ENCODE measurements at places on chromosomes 7 and 10.

- no peak for DNase-seq
Observed at GRCh38 chr10:125294109-125294508, 133.7 kb upstream of the CTBP2 start.

DNA sequence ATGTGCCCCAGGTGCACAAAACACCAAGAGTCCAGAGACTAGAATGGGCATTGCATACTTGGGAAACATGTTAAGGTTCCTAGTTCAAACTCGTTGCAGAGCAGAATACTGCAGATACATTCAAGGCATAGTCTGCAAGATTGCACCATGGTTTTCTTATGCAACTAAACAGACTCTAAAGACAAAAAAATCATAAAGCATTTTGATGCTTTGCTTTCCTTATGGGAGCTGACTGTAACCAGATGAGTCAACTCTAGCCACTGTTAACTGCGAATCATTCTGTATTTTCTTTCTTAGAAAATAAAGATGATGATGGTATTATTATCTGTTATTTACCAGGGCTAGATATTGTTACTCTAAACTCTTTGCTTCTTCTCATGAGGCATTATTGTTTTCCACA is 19.7 kb downstream of the TRUB1 start:
- DNase-seq, result no peak

- DNase-seq, result no peak
Observed at GRCh38 chr7:7504910-7505704, 30.6 kb downstream of the COL28A1 start.

GRCh38 chr10:112983444-112984056 is 33.5 kb downstream of the TCF7L2 start:
- no peak for DNase-seq

DNA sequence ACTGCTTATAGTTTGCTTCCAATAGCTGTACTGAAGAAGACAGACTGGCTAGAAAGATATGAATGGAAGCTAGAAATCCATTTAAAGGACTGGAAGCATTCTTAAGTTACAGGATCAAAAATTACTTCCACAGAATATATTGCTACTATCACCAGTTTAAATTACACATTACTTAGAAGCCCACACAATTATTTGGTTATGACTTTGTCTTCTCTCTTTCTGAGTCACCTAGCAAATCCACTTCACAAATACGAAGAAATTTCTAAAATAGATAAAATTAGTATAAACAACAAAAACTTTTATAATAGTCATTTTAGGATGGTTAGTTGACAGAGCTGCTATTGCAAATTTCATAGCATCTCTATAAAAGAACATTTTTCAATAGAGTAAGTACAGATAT is 108.1 kb downstream of the SNX13 start:
- DNase-seq, result no peak

GRCh38 chr10:17698696-17699095 is 53.3 kb upstream of the TMEM236 start:
- no peak for DNase-seq

GRCh38 chr10:57260175-57260574 is 899.1 kb upstream of the ZWINT start:
- DNase-seq, result no peak

DNA sequence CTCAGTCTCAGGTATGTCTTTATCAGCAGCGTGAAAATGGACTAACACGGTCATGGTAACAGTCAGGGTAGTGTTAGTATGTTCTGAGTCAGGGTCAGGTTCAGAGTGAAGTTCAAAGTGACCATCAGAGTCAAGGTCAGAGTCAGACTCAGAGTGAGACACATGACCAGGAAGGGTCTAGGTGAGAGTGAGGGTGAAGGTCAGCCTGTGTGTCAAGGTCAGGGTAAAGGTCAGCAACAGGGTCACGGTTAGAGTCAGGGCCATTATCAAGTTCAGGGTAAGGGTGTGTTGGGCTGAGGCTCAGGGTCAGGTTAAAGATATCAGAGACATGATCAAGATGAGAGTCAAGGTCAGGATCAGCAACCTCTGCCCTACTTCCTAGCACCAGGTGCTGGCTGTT is 4.0 kb downstream of the MRPS24 start:
- DNase-seq, result no peak
